Putamen (tissue), 1 donor: ENCODE measurements at places on chromosomes 7 and 10.

DNA sequence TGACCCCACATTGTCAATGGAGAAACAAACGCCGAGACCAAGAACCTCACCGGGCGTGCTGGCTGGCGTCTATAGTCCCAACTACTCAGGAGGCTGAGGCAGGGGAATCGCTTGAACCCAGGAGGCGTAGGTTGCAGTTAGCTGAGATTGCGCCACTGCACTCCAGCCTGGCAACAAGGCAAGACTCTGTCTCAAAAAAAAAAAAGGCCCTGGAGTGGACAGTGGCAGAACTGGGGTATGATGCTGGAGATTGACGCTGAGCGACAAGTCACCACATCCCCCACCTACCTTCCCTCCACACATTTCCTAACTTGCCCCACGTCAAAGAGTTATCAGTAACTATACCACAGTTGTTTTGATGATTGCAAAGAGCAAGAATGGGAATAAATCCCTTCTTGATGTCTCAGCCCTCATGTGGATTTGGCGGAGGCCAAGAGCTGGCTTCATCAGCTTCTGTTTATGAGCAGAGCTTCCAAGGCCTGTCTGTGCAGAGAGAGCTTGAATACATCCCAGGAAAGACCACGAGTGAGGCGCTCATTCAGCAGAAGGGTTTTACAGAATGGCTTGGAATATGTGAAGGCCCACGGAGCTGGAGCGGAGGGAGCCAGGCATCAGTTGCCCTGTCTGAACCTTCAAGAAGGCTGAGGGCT is 28.0 kb upstream of the TNS3 start:
- no peak for DNase-seq

DNA sequence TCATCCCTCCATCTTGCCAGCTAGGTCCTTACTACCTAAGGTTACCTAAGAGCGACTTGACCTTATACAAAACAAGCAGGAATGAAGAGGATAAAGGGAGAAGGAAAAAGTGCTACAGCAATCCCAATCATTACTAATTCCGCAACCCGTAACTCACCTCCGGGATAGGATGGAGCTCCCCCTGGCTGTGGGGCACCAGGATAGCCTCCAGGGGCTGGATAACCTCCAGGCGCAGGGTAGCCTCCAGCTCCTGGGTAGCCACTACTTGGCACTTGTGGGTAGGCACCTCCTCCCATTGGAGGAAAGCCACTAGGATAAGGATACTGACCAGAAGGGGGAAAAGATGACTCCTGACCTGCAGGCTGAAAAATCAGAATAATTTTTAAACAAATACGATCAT is 15.8 kb downstream of the ANXA7 start:
- no peak for DNase-seq

DNA sequence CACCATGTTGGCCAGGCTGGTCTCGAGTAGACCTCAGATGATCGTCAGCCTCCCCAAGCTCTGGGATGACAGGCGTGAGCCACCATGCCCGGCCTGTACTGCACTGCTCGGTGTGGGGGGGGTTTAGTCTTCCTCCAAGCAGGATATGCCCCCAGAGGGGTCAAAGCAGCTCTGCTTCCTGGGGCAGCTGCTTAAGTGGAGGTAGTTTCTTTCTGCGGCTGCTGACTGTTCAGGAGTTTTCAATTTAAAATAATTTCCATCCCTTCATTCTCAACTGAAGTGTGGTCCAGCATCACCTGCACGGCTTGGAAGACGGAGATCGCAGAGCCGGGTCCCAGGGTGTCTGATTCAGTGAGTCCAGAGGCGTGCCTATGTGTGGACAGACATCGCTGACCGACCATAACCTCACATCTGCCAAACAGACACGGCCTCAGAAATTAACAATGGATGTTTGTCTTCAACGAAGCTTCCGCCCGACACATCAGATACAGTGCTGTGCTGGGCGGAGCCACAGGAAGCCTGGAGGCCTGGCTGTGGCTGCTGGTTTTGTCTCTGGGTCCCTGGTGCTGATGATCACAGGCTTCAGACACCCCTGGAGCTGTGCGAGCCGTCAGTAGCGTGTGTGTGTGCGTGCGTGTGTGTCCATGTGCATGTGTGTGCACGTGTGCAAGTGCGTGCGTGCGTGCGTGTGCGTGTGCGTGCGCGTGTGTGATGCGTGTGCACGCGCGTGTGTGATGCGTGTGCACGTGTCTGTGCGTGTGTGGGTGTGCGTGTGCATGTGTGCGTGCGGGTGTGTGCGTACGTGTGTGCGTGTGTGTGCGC is 226.5 kb upstream of the PITRM1 start:
- peak; percentile 80 for DNase-seq

DNA sequence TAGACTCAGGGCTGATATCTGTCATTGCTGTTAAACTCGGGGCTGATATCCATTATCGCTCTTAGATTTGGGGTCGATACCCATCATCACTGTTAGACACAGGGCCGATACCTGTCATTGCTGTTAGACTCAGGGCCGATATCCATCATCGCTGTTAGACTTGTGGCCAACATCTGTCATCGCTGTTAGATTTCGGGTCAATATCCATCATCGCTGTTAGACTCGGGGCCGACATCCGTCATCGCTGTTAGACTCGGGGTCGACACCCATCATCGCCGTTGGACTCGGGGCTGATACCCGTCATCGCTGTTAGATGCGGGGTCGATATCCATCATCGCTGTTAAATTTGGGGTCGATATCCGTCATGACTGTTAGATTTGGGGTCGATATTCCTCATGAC is 54.8 kb downstream of the BEND7 start:
- no peak for DNase-seq

DNA sequence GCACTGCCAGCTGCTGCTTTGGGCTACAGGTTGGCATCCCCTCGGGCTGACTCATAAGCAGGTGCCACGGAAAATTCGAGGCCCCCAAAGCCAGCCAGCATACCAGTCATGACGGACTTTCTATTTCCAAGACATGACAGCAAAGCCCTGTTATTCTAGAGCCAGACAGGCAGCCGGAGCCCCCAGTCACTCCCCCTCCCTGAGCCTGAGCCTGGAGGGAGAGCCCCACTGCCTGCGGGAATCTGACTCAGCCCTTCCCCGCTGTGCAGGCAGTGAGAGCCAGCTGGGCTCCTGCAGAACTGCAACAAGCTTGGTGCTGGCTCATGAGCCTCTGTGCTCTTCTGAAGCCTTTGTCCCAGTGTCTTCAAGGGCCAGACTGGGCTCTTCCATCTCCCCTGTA is 15.8 kb downstream of the BTBD16 start:
- no peak for DNase-seq

GRCh38 chr7:151657173-151657572 is 137.5 kb upstream of the RHEB start:
- DNase-seq = no peak

DNA sequence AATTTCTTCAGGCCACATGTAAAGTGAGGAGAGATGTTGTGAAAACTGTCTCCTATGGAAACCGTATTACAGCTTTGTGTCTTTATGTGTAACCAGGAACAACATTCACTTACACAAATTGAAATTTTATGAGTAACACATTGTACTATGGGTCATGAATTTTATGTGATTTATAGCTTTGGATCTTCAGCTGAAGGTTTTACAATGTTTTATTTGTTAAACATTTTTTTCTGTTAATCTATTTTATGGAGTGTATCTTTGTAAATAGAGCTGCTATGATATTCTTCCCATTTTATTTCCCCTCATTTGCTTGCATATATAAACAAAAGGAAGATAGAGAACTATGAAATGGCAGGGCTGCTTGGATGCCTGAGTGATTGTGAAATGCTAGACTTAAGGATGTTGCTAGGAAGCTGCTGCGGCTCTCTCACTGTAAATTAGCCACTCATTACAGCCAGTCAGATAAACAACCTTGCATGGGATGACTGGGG is 104.5 kb upstream of the PCLO start:
- DNase-seq = no peak

DNA sequence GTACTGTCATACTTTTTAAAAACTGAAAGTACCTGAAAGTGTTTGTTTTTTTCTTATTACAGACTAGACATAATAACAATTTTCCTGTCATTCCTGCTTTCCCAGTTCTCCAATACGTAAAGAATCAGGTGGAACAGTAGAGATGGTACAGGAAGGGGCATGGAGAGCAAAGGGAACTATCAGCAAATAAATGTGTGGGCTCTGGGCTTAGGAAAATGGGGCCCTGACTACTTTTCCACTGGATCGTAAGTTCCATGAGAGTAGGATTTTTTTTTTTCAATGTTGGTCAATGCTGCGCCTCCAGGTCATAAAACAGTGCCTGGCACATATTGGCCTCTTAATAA is 15.2 kb upstream of the FAS start:
- DNase-seq = no peak

- no peak for DNase-seq
Observed at GRCh38 chr10:26797340-26797739, 63.4 kb downstream of the ABI1 start.
